ENCODE measurements at places on chromosomes 7 and 10.

- no peak for DNase-seq
Measured at GRCh38 chr10:7211857-7212577, 198.8 kb downstream of the SFMBT2 start.

DNA sequence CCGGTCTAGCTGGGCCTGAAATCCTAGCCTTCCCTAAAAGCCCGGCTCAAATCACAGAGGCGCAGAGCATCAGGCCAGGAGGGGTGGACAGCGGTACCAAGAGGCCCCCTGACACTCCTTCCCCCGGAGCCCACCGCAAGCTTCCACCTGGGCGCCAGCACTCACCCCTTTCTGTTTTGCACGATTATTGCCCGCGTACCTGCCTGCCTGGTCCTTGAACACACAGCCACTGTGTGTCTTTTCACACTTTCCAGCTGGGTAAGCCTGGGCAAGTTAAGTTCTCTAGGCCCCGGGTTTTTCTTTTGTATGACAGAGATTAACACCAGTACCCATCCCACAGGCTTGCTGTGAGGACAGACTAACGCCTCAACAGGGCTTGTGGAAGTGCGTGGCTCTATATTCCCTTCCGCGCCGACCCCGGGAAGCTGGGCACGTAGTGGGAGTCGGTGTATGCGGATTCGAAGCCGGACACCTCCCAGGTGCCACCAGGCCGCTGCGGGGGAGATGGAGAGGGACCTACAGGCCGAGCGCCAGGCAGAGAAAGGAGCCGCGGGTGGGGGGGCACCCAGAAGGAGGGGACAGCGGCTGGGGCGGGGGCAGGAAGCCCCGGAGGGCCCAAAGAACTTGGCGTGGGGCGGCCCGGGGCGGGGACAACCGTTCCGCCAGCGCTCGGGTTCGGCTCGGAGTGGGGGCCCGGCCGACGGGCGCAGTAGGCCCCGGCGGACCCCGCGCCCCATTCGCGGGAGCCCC is 792 bp downstream of the ZNF746 start:
- peak; percentile 53 for DNase-seq

GRCh38 chr7:106538638-106539037 is 122.3 kb downstream of the CCDC71L start:
- no peak for DNase-seq

- no peak for DNase-seq
Measured at GRCh38 chr10:53357587-53357986, 585.0 kb upstream of the MBL2 start.

Measured in lung (tissue), 17 donors.